Dermis microvascular lymphatic vessel endothelial cell (primary cell): ENCODE measurements at places on chromosomes 13 and 19. TPM values are rescaled to one million over a fixed set of nuclear protein-coding genes. Genes with fewer than 3 reads are reported as not detected.

The TMEM238 gene
- total RNA-seq, result 0.26 and 0.63 TPM in 2 replicates

DNA sequence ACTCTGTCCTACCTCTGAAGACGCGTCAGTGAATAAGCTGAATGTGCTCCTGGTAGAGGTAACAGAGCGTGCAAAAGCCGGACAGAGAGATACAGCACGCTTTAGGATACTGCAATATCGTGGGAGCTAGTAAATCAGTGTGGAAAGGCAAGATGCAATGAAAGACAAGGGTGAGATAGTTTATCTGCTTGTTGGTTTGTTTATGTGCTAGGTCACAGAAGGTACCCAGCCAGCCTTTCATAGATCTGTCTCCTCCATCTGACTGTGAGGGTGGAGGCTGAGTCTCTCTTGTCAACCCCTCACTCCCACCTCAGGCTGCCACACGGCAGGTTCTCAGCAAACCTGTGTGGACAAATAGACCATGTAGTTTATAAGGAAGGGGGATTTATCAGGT lies 904 bp upstream of the GIPC1 start:
- DNase-seq, result no peak

DNA sequence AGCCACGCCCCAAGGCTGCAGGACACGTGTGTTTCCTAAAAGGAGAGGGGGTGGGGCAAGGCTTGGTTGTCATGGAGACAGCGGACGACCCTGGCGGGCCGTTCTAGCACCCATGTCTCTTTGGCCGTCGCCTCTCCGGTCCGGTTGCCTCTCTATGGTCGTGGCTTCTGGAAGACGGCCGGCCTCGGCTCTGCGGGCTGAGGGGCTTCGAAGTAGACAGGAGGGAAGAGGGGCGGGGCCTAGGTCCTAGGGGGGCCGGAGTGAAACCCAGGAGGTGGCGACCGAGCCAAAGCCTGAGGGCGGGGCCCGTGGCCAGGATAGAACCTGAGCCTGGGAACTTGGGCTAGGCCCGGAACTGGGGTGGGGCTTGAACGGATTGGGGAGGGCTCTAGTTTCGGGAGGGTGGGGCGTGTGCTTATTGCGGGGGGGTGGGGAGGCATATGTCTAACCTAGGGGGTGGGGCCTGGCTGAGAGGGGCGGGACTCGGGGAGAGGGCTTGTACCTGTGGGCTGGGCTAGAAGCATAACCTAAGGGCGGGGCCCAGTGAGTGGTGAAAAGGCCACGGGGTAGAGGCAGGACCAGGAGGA lies 750 bp upstream of the SLC27A1 start:
- DNase-seq, result peak; percentile 85

GRCh38 chr13:26710166-26710565 lies 50.4 kb downstream of the GPR12 start:
- DNase-seq, result no peak

The EPSTI1 gene
- 2.3 and 3.4 TPM in 2 replicates for total RNA-seq

DNA sequence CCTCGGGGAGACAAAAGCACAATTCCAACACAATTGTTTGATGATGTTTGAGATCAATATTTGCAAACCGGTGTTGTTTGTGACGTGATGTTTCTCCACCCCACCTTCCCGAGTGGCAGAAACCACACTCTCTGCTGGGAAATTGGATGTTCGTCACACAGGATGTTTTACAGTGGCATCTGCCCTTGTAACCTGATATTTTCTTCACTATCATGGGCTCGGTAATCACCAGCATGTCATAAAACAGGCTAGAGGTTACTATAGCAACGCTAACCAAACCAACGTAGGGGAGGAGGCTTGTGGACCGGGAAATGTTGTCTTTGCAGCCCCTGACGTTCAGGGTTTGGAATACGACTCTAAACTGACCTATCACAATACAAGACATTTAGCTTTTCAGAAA lies 454.5 kb downstream of the IRS2 start:
- DNase-seq, result no peak

GRCh38 chr19:54548806-54549205 lies 24.8 kb upstream of the LILRA2 start:
- no peak for DNase-seq

- no peak for DNase-seq
Observed at GRCh38 chr13:93116809-93117208, 109.8 kb upstream of the GPC6 start.

DNA sequence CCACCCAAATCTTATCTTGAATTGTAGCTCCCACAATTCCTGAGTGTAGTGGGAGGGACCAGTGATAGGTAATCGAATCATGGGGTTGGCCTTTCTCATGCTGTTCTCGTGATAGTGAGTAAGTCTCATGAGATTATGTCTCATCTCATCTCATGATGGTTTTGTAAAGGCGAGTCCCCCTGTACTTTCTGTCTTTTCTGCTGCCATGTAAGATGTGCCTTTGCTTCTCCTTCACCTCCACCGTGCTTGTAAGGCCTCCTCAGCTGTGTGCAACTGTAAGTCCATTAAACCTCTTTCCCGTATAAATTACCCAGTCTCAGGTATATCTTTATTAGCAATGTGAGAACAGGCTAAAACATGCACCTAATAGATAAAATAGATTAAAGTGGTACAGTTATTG lies 756.4 kb upstream of the SLITRK5 start:
- DNase-seq, result no peak

DNA sequence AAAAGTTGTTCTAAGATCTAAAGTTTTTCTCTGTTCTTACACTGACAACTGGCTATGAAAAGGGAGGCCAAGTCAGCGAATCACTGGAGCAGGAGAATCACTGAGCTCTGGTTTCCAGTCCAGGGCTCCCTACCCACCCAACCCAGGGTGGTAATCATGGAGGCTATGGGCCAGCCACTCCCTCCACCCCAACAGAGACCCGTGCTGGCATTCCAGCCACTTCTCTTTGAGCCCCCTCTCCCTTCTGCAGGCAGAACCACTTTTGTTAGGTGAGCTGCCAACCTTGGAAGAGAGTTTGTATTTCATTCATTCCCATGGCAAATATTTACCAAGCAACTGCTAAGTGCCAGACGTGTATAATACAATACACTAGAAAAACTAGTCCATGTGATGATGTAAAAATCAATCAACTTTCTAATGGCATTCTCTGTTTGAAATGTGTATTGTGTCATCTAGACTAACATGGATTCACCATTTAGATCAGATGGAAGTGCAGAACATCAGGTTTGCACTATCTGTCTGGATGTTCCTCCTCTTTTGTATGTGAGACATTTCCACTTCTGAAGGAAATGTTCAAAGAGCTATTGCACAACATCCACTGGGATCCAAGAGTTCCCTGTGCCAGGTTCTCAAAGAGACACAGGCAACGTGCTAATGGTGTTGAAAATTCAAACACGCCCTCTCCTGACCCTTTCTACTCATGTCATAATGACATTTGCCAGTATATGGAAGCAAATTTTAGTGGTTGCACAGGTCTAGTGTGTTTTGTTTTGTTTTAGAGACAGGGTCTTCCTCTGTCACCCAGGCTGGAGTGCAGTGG lies 5.3 kb downstream of the MLNR start:
- DNase-seq, result no peak

DNA sequence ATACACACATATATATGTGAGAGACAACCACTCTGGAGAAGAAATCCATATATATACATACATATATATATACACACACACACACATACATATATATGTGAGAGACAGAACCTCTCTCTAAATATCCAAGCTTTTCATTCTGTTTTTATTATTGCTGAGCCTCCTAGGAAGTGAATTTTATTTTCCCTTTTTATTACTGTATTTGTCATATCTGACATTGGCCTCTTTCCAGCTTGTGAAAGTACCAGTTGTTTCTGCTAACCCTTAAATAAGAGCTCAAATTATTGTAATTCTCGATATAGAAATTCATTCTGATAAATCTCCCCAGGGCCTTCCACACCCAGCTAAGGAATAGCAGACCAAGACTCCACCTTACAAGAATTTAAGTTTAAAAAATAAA lies 81.0 kb downstream of the NUFIP1 start:
- no peak for DNase-seq

The KIR2DL3 gene
- not detected in 2 replicates for total RNA-seq

DNA sequence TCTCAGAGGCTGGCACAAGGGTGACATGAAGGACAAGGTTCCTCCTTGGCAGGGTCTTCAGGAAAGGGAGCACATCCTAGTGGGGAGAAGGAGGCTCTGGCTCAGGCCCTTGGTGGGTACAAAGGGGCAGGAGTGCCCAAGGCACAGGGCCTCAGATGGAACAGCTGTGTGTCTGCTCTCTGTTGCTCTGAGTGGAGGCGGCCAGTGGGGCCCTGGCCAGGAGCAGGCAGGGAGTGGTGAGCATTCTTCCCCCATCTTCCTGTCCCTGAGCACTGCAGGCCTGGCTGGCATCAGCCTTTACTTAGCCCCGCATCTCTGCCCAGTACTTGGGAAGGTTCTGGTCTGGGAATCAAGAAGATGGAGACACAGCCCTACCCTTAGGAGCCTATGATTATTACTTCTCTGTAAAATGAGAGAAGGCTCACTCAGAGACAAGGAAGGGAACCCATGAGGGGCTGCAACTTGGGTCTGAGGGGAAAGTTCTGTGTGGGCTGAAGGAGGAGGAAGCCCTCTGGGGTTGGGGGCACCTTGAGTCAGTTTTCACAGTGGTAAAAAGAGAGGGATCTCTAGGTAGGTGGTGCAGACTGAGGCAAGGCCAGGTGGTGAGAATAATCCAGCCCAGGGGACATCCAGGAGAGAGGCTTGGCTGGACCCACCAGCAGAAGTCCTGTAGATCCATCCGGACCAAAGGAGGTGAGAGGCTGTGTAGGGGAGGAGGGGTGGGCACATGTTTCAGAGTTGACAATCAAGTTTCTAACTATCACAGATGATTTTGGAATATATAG lies 173.5 kb downstream of the TSHZ3 start:
- DNase-seq, result no peak

The FPR1 gene
- total RNA-seq, result not detected in 2 replicates

The EDNRB gene
- total RNA-seq, result 86.3 and 168 TPM in 2 replicates

The RASL11A gene
- total RNA-seq, result 1.2 and 2.3 TPM in 2 replicates

GRCh38 chr13:37529751-37530385 lies 68.7 kb downstream of the POSTN start:
- DNase-seq, result no peak

DNA sequence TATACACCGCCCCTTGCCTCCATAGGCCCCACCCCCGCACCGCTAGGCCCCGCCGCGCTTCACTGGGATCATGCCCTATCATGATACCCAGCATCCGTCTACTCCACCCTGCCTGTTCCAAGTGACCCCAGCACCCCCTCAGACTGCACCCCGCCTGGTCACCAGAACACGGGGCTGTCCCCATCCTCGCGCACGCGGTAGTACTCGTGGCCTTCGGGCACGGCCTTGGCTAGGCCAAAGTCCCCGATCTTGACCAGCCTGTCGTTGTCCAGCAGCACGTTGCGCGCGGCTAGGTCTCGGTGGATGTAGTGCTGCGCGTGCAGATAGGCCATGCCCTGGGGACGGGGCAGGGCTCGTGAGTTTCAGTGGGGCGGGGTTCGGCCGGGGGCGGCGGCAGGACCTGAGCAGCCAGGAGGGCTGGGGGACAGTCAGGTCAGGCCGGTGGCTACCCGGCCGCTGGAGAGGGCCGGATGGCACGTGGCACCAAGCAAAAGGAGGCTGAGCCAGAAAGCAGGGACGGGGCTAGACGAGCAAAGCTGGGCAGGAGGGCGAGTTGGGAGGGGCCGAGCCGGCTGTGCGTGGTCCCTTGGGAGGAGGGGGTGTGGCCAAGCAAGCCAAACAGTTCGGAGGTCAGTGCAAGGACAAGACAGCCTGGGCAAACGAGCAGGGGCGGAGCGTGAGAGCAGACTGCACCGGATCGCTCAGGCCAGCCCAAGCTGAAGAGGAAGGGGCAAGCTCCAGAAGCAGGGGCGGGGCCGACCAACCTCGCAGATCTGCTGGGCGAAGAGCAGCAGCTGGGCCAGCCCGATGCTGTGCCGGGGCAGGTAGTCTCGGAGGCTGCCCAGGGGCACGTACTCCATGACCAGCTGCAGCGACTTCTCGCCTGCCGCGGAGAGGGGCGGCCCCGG lies 13.6 kb upstream of the ICAM3 start:
- no peak for DNase-seq

The DDX49 gene
- total RNA-seq, result 42.7 and 43.9 TPM in 2 replicates

DNA sequence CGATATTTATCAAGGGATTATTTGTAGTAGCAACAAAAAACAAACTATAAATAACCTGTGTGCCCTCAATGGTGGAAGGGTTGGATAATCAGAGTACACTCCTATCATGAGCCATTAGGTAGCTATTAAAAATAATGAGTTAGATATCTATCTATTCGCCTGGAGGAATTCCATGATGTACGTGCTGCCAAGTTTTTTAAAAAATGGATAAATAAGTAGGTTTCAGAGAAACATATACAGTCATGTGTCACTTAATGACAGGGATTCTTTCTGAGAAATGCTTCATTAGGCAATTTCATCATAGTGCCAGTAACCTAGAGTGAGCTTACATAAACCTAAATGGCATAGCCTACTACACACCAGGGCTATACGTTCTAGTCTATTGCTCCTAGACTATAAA lies 6.2 kb upstream of the OR1I1 start:
- no peak for DNase-seq

DNA sequence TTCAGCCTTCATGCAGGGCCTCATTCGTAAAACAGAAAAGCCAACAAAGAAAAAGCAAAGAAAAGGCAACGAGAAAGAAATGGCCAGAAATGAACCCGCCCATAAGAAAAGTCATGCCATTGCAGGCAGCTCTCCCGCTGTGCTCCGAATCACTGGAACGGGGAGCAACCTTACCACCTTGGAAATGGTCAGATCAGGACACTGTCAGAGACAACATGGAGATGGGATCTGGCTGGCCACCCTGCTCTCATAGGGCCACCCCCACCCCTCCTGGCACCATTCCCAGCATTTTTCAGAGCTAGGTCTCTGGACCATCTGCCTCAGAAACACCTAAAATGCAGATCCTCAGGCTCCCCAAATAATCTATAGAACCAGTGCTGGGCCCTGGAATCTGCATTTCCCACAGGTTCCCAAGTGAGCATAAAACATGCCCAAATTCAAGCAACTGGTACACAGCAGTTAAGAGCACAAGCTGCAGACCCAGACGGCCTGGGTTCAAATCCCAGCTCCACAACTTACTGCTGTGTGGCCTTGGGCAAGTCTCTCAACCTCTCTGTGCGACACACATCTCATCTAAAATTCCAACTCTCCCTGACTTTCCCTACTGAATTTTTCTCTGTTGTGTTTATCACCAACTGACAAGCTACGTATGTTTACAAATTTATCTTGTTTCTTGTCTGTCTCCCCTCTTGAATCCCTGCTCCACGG lies 151.6 kb downstream of the IER2 start:
- no peak for DNase-seq

The NMRK2 gene
- total RNA-seq, result not detected in 2 replicates
